ENCODE measurements at places on chromosomes 4 and X. TPM values are rescaled to one million over a fixed set of nuclear protein-coding genes. Genes with fewer than 3 reads are reported as not detected.

The GK gene
- total RNA-seq: 13.9 TPM

- DNase-seq: no peak
These were observed 58.4 kb upstream of the TADA2B start for GRCh38 chr4:6984612-6985425.

GRCh38 chr4:8829584-8829983 lies 42.1 kb downstream of the HMX1 start:
- DNase-seq: no peak

DNA sequence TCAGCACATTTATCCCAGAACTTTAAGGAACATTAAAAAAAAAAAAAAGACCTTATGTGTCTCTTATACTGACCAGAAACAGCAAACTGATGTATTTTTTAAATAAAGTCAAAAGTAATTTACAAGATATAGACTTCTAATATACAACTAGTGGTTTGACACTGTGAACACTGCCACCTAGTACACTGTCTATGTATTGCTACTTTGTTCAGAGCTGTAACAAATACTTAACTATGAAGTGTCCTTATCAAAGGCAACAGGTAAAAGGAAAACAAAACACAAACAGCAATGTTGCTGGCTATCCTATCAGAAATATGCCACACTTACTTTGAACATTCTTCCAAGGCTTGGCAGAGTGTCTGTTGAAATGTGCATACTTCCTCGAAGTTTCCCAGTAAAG lies 60.4 kb downstream of the CD40LG start:
- no peak for DNase-seq

The CTAG2 gene
- not detected for total RNA-seq

DNA sequence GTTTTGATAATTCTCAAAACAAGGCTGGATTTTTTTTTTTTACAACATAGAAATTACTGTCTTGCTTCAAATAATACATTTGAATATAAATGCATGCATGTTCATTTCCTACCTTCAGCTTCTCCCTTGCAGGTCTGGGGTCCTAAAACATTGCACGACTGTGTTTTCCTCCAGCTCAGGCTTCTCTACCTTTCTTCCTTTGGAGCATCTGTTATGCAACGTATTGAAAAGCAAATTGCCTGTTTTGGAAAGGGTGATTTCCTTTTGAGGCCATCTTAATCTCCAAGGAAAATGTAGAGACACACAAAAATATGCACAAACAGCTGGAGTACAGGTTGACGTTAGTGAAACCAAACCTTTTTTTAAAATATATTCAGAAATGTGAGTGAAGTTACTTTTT lies 115.6 kb upstream of the TLL1 start:
- no peak for DNase-seq

- peak; percentile 15 for DNase-seq
These were observed 47.8 kb downstream of the SEPSECS start for GRCh38 chr4:25112366-25112994.

GRCh38 chrX:37802028-37802427 lies 22.2 kb downstream of the CYBB start:
- no peak for DNase-seq

The VEGFC gene
- 0.94 TPM for total RNA-seq

- no peak for DNase-seq
These were observed 121.9 kb downstream of the PALLD start for GRCh38 chr4:168618577-168619265.

The TMSB15C gene
- total RNA-seq: 43.8 TPM

DNA sequence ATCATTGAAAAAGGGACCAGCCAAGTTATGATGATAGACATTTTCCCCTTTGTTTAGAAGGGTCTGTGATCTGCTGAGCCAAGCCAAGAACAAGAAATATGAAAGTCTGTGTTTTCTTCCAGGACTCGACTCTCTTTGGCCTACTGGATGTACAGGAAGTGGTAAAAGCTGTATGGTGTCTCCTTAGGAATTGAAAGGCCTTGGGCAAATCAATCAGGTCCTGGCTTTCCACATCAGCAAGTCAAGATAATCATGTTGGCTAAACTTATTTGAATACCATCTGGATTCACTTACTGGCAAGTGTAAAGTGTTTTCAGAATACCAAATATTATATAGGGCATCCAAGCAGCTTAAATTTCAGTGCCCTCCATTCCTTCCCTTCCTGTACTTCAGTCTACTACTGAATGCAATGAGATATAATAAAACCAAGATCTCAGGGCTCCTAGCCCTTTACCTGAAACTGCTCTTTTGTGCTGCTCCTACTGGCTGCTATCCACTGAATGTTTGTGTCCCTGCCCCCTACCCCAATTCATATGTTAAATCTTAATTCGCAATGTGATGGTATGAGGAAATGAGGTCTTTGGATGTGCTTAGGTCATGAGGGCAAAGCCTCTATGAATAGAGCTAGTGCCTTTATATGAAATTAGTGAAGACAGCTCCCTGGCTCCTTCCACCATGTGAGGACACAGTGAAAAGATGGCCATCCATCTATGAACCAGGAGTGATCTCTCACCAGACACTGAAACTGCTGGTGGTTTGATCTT lies 578.0 kb downstream of the SPRY1 start:
- no peak for DNase-seq

DNA sequence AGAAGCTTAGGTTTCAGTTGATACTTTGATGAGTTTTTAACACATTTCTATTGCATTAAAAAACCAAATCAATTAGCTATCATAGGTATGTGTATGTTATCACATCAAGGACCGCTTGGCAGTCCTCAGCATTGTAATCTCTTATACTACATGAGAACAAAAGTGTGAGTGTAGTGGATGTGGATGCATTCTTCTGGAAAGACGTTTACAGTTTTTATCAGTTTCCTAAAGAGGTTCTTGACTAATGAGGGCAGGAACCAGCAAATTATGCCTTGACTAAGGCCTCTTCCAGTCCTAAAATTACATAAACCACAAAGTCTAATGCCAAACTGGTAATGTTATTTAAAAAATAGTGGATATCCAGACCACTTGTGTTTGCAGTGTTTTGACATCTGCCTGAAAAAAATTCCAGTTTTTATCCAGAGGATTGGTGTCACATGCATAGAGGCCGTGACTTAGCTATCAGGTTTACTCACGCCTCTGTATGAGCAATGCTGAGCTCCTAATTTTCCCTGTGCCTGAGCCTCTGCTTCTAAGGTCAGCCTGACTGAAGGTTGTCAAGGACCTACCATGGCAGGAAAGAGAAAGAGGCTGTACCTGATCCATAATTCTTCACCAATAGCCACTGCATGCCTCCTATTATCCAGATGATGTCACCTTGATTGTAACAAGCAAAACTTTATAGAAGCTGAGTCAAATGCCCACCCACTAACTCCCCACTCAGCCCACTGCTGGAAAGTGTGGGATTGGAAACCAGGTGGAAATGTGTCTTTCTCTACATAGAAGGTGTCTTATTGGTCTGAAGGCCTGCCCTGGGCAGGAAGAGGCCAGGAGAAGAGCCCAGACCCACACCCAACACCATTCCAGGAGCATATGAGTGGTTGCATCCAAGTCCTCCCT lies 68.7 kb downstream of the ENPP6 start:
- DNase-seq: no peak

DNA sequence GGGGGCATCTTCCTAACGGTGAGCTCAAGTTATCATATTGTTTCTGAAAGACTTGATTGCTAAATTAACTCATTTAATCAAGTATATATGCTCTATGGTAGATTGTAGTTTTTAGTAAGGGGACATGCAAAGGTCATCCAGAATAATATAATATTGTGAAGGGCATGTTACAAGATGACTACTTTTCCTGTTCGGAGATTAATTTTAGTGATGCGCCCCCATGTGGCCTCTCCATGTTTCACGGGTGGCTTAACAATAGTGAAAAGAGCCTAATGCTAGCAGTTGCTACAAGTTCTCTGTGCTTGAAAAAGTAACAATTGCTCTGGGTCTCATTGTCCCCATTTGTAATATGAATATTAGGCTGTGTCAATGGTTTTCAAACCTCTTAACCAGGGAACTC lies 12.2 kb downstream of the SMPX start:
- DNase-seq: no peak

DNA sequence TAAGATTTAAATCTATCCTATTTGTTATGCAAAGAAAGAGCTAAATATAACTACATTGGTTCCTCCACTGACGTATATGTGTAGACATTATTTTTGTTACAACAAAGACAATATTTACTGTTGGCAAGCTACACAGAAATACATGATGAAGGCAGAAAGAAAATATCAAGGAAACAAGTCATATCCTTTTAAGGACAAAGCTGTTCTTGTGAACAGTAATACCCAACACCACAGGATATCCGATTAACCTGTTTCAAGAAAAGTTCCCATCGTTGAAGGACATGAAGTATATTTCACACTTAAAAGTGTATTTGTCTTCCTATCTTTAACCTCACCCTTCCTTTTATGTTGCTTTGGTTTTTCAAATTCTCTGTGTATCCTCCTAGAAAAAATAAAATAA lies 235.8 kb upstream of the AADAT start:
- DNase-seq: no peak

DNA sequence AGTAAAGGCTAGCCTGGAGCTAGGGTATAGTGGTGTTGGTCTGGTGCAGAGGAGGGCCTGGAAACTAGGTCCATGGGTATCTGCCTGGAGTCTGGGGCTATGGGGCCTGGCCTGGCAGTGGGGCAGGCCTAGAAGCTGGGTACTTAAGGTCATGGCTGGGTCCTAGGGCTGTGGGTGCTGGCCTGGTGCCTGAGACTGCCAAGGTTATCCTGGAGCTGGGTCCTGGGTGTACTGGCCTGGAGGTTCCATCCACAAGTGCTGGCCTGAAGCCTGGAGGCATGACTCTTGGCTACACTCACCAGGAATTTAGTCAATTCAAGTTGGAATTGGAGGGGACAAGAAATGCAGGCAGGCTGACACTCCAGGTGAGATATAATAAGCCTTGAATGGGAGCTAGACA lies 108.4 kb upstream of the ZCCHC13 start:
- DNase-seq: no peak

GRCh38 chr4:55218041-55218440 lies 92.6 kb upstream of the KDR start:
- DNase-seq: no peak

GRCh38 chr4:162891788-162892707 lies 274.6 kb downstream of the NAF1 start:
- DNase-seq: no peak

DNA sequence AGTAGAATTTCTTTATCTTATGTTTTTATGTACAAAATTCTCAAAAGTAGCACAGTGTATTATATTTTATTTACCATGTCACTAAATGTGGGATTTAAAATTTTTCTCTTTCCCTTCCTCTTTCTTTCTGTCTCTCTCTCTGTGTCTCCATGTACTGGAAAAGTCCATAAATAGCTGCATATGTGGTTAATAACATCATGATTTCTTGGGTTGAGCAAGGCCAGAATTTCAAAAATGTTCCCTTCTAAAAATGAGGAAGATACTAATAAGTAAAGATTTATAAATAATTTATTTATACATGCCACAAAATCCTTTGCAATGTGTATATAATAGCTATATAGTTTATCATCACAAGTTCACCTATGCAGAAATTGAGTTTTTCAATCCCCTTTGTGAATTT lies 29.1 kb upstream of the DKK2 start:
- no peak for DNase-seq

GRCh38 chr4:104334410-104334809 lies 160.3 kb downstream of the CXXC4 start:
- no peak for DNase-seq

The GDI1 gene
- 192 TPM for total RNA-seq

The ATP6AP2 gene
- 95.1 TPM for total RNA-seq

GRCh38 chr4:55618546-55619143 lies 17.5 kb downstream of the NMU start:
- no peak for DNase-seq

DNA sequence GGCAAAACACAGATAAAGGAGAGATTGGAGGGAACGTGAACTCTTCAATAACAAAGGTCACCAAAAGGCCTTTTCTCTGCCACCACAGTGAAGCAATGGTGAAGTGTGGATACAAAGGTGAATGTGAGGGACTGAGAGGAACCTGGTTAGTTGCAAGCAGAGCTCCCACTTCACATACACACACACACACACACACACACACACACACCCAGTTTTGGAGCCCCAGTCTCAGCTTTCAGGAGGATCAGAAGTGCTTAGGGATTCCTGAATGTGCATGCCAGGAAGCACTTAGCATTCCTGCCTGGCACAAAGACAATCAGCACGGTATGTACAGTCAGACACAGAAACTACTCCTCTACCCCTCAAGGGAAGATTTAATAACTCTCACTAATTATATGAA lies 71.5 kb downstream of the ARHGEF9 start:
- no peak for DNase-seq

DNA sequence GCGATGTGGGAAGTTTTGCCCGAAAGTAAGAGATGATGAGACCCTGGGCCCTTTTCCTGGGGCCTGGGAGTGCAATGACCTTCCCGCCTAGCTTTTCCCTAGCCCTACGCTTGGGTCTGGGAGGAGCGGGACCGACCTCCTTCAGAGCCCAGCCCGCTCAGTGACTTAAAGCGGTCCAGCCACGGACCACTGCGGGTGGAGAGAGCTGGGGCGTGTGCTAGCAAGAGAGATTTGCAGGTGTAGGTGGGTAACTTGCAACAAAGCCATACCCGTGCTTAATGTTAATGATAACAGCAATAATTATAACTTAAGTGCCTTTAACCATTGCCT lies 503 bp upstream of the PDE5A start:
- no peak for DNase-seq

The SPANXN3 gene
- not detected for total RNA-seq

The PF4V1 gene
- 2.5 TPM for total RNA-seq

DNA sequence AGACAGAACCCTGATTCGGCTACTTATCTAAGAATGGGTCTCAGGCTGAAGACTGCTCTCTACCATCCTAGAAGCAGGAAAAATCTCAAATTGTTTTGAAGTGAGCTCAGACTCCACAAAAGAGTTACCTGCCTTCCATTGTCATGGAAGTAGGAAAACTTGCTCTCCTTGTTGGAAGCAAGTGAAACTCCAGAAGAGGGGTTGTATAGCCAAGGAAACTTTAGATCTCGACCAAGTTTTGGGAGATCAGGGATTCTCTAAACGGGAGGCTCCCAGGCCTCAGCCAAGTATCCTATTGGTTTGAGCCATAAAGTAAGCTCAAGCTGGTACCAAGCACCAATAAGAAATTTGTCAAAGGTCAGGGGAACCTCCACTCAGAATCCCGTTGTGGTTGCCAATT lies 9.2 kb upstream of the FHDC1 start:
- no peak for DNase-seq

- DNase-seq: no peak
These were observed 22.4 kb downstream of the PCDH18 start for GRCh38 chr4:137509855-137510282.

- DNase-seq: no peak
These were observed 53.2 kb downstream of the MXRA5 start for GRCh38 chrX:3293251-3293650.

The FGF16 gene
- 0.31 TPM for total RNA-seq

GRCh38 chr4:177079327-177079726 lies 230.3 kb upstream of the NEIL3 start:
- DNase-seq: no peak

GRCh38 chr4:108255203-108255747 lies 86.5 kb upstream of the LEF1 start:
- no peak for DNase-seq
